ENCODE measurements at places on chromosomes 16 and 17.

GRCh38 chr16:66619534-66620428 lies 15.3 kb downstream of the CMTM3 start:
- peak; percentile 92 for DNase-seq

DNA sequence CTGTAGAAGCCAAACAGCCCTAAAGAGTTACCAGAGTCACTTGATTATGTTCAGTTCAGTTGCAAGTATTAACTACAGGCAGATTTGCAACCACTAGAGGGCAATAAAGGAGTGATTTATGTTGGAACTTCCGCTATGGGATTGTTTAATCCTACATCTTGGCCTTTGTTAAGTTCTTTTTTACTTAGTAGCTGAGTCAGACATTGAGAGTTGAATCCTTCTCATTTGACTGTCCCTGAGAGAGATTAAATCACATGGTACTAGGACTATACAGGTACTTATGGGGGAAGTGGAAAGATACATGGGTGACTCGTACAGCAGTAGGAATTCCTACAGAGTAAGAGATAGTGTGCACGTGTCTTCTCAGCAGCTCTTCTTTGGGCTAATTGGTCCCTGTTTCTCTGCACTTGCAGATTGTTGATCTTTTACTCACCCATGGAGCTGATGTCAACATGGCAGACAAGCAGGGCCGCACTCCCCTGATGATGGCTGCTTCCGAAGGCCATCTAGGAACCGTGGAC lies 40.3 kb downstream of the CYB561 start:
- peak; percentile 88 for DNase-seq

GRCh38 chr16:54538276-54538675 lies 251.7 kb upstream of the IRX3 start:
- peak; percentile 50 for DNase-seq

DNA sequence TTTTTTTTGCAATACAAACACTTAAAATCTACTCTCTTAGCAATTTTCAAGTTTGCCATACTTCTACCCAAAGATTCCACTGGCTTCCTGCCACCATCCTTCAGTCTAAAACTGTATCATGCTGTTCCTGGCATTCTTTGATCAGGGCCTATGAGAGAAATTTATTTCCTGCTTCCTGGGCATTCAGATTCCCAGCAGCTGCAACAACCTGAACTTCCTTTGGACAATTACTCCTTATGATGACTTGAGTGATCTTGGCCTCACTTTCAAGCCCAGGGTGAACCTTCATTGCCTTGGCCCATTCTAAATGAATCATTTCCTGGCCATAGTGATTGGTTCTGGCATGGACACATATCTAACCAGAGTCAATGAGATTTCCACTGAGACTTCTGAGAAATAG lies 18.0 kb upstream of the MON1B start:
- no peak for DNase-seq

DNA sequence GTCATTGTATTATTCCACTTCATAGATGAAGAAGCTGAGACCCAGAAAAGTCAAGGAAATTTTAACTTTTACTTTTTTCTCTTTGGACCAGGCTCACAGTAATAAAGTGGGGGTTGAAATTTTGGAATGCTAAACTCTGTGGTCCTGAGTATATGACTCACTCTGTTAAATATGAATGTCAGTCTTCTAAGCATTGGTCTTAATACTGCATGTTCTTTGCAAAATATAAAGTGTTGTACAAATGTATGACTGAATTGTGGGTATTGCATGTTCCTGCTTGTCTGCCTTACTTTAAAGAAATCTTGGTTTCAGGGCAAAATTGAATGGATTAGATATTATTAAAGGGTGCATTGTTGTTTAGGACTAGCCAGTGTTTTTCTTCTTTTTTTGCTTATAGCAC lies 950.8 kb upstream of the GOT2 start:
- peak; percentile 60 for DNase-seq

DNA sequence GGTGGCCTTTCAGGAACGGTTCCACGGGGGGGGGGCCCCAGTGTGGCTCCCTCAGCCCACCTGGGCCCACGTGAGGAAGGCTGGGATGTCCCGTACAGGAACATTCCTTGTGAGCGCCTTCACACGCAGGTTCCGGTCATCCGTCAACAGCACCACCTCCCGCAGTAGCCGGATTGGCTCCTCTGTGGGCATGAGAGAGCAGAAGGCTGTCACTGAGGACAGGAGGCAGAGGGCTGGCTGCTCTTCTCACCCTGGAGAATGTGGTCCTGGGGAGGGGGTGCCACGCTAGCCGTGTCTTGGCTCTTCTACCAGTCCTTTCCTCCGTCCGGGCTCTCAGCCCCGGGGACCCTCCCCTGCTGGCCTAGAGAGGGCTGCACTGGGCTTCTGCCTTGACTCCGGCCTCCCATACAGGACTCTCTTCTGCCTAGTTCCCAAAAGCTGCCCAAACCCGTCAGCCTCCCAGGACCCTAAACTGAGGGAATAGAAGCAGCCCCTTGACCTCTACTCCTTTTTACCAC lies 6.6 kb downstream of the HIC1 start:
- no peak for DNase-seq

- DNase-seq = no peak
Measured at GRCh38 chr16:11412175-11412904, 67.1 kb downstream of the RMI2 start.

- DNase-seq = no peak
Measured at GRCh38 chr17:3527468-3527867, 30.1 kb downstream of the TRPV3 start.

DNA sequence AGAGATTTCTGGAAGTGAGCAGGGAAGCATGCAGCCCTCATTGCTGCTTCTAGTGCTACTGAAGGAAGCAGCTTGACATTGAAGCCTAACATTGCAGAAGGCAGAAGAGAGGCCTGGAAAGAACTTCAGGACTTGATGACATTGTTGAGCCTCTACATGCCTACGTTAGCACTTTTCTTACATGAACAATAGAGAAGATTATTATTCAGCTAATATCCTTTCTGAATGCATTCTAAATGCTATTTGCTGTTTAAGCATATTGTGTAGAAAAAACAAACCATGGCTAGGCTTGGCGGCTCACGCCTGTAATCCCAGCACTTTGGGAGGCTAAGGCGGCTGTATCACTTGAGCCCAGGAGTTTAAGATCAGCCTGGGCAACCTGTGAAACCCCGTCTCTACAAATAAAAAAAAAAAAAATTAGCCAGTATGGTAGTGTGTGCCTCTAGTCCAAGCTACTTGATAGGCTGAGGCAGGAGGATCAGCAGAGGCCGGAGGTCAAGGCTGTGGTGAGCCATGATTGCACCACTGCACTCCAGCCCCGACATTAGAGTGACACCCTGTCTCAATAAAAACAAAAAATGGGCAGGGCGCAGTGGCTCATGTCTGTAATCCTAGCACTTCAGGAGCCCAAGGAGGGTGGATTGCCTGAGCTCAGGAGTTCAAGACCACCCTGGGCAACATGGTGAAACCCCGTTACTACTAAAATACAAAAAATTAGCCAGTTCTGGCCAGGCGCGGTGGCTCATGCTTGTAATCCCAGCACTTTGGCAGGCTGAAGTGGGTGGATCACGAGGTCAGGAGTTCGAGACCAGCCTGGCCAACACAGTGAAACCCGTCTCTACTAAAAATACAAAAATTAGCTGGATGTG lies 2.2 kb upstream of the AURKB start:
- no peak for DNase-seq

DNA sequence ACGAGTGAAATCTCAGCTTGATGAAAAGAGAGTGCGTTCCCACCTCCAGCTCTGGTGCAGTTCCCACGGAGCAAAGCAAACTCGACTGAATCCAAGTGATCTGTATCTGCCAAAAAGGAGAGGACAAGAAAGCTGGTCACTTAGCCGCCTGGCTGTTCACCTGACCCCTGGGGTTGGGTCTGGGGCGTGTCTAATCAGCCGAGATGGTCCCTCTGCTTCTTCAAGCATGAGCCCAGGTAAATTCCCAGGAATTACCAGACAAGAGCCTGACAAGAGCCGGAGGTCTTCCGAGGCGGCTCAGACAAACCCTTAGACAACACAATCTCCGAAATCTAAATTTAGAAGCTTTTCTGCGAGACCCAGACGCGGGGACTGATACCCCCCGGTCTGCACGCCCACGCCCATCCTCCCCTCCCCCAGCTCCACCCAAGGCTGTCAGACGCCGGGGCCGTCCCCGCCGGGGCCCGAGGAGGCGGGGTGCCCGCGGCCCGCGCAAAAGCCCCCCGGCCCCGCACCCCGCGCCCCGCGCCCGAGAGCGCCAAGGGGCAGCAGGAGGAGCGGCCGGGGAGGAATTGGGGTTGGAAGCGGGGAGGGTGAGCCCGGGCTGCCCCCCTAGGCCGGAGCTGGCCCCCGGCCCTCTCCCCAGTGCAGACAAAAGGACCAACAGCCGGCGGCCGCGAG lies 674 bp downstream of the ZNF821 start:
- DNase-seq = peak; percentile 10

- DNase-seq = no peak
Measured at GRCh38 chr17:48514477-48514876, 16.3 kb downstream of the HOXB1 start.

GRCh38 chr16:57734308-57734924 lies 1.2 kb upstream of the KATNB1 start:
- DNase-seq = no peak

- no peak for DNase-seq
Measured at GRCh38 chr17:59244081-59244480, 23.8 kb downstream of the GDPD1 start.

DNA sequence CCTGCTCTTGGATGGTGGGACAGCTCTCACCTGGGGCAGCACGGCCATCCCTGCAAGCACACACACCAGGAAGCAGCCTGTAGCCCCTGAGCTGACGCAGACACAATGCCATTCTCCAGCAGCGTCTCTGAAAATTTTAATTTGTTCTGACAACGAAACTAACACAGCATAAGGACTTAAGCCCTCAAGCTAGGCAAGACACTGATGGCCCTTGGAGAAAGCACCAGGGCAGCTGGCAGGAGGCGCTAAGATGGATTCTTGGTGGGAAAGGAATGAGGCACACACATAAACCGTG lies 2.7 kb upstream of the LIMD2 start:
- DNase-seq = no peak

GRCh38 chr17:77746393-77746792 lies 212.1 kb upstream of the TNRC6C start:
- DNase-seq = no peak

All from fibroblast of skin of right quadriceps (primary cell).